Right ventricle myocardium superior (tissue), 1 donor: ENCODE measurements at places on chromosomes 6 and 20. TPM values are rescaled to one million over a fixed set of nuclear protein-coding genes. Genes with fewer than 3 reads are reported as not detected.

POU3F2 gene
- total RNA-seq, result not detected

TNNC2 gene
- 0.43 TPM for total RNA-seq

HDGFL1 gene
- not detected for total RNA-seq

SSTR4 gene
- not detected for total RNA-seq

ARFGEF3 gene
- 0.86 TPM for total RNA-seq

DEFB128 gene
- not detected for total RNA-seq

RAET1L gene
- not detected for total RNA-seq

PHACTR1 gene
- total RNA-seq, result 114 TPM

CNR1 gene
- 0.11 TPM for total RNA-seq

CLPSL1 gene
- not detected for total RNA-seq

WTAP gene
- 40.1 TPM for total RNA-seq

KCNK16 gene
- not detected for total RNA-seq

NEURL2 gene
- total RNA-seq, result 6.5 TPM

CTSZ gene
- total RNA-seq, result 133 TPM
